Renal pelvis (tissue), 12 donors: ENCODE measurements at places on chromosomes 4 and X.

GRCh38 chr4:145623831-145624230 is 4.6 kb downstream of the MMAA start:
- no peak for DNase-seq

GRCh38 chrX:154093965-154094364 is 3.6 kb downstream of the MECP2 start:
- DNase-seq: no peak

DNA sequence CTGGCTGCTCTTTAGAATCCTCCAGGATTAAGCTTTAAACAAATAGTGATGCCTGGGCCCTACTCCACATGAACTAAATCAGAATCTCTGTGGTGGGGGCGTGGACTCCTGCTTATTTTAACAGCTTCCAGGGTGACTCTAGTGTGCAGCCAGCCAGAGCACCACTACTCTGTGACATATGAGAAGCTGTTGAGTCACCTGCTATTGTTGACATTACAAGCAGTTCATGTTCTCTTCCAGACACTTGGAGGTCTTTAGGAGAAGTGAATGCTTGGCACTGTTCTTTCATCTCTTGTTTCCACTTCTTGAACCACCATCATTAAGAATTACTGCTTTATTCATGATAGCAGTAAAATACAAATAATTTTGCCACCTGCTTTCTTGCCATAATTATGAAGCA is 426 bp upstream of the C4orf51 start:
- peak; percentile 81 for DNase-seq

DNA sequence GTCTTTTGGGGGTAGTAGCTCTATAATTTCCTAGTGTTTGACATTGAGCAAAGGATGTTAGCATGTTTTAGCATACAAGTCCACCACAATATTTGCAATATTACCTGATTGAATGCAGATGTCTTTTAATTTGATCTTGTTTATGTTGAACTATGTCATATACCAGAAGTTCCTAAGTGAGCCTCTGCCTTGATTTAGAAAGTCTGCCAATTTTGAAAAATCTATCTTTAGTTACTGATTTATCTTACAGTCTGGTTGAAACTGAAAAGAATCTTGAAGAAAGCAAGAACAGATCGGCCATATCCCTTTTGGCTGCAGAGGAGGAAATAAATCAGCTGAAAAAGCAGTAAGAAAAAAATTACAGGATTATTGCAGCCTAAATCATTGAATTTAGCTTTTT is 18.5 kb downstream of the SPATA18 start:
- no peak for DNase-seq

GRCh38 chr4:40251366-40251765 is 54.5 kb downstream of the RHOH start:
- no peak for DNase-seq

DNA sequence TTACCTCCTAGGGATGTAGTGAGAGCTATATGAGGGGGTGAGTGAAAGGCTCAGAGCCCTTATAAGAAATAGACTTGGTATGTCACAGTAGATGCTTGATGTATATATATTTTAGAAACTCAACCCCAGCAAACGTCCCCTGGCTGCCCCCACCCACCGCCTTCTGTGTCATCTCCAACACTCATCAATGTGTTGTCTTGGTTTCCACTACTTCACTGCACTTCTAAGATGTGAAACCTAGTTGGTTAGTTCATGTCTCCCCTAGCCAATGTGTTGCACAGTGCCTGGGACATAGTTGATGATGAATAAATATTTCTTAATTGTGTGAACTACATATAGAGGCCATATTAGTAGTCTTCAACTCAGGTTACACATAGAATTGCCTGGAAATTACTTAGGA is 4.4 kb downstream of the FGFBP2 start:
- no peak for DNase-seq

- DNase-seq: no peak
These were observed 134.2 kb downstream of the TSPAN5 start for GRCh38 chr4:98524230-98524629.

DNA sequence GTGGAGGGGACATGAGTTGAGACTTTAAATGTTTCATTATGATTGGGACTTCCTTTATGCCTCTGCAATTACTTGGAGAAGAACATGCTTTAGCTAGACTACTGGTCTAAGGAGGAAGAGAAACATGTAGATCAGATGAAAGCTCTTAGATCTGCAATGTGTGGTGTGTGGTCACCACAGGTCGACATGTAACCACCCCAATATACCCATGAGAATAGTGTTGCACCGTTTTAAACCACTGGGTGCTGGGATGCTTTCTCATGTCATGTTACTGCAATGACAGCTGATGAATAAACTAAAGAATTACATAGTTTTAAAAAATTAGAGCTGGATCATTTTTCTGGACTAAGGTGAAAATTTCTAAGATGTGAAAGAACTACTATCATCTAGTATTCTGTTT is 1039.7 kb downstream of the RAPGEF2 start:
- no peak for DNase-seq

- DNase-seq: no peak
These were observed 178.4 kb upstream of the GPRIN3 start for GRCh38 chr4:89486042-89486441.

DNA sequence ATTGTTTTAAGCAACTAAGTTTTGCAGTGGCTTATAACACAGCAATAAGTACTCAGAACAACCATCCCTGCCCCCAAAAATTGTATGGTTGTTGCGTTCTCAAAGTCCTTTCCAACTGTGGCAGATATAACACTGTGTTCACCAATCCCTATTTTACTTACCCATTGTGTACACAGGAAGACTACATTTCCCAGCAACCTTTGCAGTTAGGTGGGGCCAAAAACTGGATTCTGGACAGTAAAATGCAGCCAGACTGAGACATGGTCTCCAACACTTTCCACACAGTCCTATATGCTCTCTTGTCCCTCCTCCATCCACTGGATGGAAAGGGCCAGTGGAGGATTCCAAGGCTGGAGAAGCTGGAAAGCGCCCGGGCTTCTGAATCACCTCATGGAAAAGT is 523.6 kb downstream of the BCOR start:
- DNase-seq: no peak

DNA sequence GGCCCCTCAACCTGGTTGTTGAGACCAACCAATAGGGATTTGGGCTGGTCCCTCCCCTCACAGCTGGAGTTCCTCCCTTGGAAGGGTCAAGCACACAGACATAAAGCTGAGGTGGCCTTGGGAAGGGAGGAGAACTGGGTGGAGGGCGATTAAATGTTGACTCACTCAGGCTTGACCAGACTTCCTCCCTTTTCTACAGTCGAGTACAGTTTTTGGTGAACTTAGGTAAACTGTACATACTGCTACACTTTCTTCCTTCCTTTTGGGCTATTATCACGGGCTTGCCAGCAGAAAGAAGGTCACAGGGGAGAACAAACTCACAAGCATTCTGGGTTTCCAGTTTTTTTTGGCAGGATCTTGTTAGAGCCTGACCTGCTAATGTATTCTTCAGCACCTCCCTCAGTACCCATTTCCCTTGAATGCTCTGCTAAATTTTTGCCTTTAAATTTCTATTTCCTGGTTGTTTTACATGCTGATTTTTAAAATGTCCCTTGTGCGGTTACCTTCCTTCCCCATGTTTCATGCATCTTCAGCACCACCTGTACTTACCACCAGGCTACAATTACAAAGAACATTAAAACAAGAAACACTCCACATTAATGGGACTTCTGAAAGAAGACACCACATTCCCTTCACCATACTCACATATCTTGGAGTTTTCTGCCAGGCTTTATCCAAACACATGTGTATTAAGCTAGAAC is 135.2 kb upstream of the RASGEF1B start:
- peak; percentile 83 for DNase-seq

GRCh38 chrX:119753639-119754257 is 4.6 kb upstream of the SOWAHD start:
- DNase-seq: peak; percentile 36

DNA sequence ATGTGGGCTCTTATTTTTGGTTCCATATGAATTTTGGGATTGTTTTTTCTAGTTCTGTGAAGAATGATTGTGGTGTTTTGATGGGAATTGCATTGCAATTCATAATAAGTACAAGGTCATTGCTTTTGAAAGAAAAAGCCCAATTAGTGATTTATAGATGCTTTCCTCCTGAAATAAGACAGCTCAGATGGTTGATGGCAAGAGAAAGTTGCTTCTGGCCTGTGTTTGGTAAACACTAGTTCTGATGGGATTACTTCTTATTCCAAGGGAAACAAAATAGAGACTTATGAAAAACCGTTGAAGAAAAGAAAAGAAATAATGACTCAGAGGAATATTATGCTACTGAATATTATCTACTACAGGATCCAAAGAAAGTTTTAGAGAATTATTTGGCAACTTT is 144.9 kb downstream of the SPANXA1 start:
- no peak for DNase-seq

- no peak for DNase-seq
These were observed 93.4 kb upstream of the RAPGEF2 start for GRCh38 chr4:159009521-159009920.

GRCh38 chr4:143308377-143308776 is 28.3 kb upstream of the GAB1 start:
- DNase-seq: no peak

GRCh38 chr4:176002007-176002613 is 63.5 kb upstream of the WDR17 start:
- DNase-seq: peak; percentile 16

DNA sequence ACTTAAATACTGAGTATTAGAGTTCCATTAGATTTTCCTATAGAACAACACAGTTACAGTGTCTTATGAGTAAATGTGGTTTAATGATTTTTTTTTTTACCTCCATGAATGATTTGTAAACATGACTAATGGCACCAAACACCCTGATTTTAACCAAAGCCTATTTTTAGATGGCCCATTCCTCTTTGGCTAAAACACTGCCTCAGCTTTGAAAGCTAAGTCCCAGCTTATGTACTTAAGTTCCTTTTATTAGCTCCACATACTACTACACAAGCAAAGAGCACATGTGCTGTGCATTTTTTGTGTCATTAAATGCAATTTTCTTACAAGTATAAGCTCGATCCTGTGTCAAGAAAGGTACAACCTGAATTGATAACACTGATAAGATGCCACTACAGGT is 575.6 kb upstream of the PITX2 start:
- DNase-seq: no peak

DNA sequence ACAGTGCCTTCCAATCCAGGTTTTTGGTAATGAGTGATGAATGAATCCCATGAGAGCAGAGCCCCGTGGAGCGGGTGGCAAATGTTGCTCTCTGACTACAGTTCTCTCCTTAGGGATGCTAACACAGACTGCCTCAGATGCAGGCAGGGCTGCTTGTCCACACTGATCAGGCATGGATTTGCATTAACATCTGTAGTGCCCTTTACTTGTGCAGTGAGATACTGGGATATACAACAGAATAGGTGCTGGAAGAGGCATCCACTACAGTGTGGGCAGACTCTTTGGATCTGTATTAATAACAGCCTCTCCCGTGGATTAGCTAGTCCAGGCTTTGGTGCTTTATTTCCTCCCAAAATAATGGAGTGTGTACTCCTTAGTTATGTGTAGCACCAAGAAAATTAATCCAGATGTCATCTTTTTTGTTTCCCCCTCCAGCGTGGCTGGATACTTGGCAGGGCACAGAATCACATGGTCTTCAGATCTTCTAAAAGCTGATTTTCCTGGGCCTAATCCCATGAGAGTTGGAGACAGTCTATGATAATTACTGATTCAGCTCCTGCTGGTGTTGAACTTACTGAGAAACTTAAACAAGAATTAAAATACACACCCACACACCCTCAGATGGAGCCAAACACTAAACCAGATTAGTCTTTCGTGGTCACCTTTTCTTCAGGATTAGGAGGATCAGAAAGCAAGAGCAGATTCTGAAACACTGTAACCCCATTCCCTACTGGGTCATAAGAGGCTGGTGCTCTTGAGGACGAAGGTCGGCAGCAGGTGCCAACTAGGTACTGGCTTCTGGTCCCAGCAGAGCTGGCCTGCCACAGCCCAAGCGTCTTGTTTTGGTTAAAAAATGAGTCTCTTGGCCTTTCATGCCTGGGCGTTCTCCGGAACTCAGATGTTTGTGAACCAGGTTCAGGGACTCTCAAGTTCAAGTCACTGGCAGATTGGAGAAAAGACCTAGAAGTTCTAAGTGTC is 23.1 kb upstream of the NAP1L5 start:
- no peak for DNase-seq

- DNase-seq: no peak
These were observed 160.2 kb upstream of the KLF3 start for GRCh38 chr4:38503689-38504395.

DNA sequence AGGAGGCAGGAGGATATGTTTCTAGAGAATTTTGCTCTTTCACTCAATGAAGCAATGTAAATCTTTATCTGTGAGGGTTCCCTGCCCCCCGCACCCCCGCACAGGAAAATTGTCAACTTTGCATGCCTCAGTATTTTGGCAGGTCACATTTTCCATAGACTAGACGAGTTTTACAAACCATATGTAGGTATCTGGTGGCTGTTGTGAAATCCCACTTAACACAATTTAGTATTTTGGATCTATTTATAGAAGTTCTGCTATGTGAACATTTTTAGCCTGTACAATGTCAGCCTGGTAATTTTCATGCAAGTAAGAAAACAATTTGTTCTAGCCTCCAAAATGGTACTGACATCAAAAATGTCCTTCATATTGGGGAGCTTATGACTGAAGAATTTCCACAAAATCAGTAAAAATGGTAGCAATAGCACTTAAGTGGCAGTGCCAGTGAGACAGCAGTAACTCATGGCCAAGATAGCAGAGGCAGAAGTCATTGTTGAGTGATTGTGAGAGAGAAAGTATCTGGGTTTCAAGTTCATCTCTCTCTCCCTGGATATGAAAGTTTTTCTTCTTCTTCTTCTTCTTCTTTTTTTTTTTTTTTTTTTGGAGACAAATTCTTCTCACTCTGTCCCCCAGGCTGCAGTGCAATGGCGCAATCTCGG is 12.4 kb upstream of the FRYL start:
- no peak for DNase-seq

- DNase-seq: no peak
These were observed 77.6 kb downstream of the COX18 start for GRCh38 chr4:72991873-72992272.

GRCh38 chrX:17553469-17553868 is 178.5 kb downstream of the NHS start:
- no peak for DNase-seq

GRCh38 chr4:8228319-8229250 is 29.5 kb downstream of the SH3TC1 start:
- DNase-seq: no peak

- DNase-seq: no peak
These were observed 31.3 kb downstream of the SLIT2 start for GRCh38 chr4:20283039-20283438.

DNA sequence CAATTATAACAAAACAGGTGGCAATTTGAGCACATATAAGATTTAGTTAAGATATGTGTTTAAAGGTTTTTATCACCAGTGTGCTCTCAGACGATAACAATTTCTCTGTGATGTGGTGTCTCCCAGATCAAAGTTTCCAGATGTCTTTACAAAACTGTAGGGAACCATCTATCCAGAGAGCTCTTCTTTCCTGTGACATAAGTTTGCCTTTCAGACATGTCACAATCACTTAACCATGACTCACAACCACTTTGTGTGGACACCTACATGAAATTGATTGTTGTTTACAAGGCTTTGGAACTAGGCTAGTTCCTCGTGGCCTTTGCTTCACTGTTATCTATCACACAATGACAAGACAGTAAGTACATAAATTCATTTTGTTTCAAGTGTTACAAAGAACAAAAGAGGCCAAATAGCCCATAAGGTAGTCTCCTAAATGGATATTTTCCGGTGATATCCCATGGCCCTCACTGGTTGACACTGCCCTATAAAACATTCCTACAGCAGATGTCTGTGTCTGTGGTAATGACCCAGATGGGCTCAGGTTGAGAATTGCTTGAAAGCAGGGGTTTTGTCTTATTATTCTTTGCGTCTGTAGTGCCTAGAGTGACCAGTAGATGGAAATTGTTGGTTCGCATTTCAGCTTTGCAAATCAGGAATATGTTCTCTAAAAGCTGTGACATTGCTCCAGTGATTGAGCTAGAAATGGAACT is 297.8 kb upstream of the FAM241A start:
- DNase-seq: no peak
